ENCODE measurements at places on chromosomes 4 and X. TPM values are rescaled to one million over a fixed set of nuclear protein-coding genes. Genes with fewer than 3 reads are reported as not detected.

DNA sequence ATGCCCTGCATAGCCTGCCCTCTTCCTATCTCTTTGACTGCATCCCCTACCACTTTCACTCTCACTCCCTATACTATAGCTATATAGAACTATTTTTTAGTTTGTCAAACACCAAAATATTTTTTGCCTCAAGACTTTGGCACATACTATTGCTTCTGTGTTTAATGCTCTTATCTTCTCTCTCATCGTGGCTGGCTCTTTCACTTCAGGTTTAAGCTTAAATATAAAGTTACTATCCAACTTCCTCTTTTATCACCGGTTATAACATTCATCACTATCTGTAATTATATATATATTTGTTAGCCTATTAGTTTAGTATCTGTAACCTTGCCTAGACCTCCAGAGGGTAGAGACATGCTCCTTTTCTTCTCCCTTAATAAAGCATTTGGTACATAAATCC is 11.5 kb upstream of the HMGB2 start:
- no peak for DNase-seq

GRCh38 chr4:184669251-184669650 is 19.7 kb downstream of the PRIMPOL start:
- no peak for DNase-seq

The CT45A3 gene
- 0.24 TPM for total RNA-seq

GRCh38 chrX:121093011-121093410 is 45.6 kb downstream of the GLUD2 start:
- no peak for DNase-seq

DNA sequence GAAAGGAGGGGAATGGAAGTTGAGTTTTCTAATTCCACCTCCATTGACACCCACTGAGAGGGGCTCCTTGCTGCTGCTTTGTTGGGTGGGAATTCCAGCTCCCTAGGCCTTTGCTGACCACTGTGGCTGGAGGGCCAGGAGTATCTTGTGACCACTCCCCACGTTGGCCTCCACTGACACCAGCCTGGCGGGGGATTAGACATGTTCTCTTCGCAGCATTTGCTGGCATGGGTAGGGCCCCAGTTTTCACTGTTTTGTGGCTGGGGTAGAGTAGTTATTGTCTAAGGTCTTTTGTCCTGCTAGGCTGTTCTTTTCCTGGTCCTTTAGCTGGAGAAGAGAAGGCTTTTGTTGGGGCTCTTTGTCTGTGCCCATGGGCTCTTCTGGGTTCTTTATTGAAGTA is 116.7 kb downstream of the CDKL5 start:
- DNase-seq, result no peak

- peak; percentile 45 for DNase-seq
Observed at GRCh38 chr4:16443504-16444088, 217.3 kb upstream of the TAPT1 start.

GRCh38 chr4:148108766-148109165 is 333.4 kb downstream of the NR3C2 start:
- no peak for DNase-seq

GRCh38 chr4:159308566-159309340 is 205.9 kb downstream of the RAPGEF2 start:
- DNase-seq, result peak; percentile 83

- DNase-seq, result no peak
Observed at GRCh38 chr4:156503119-156503518, 468.5 kb downstream of the PDGFC start.

DNA sequence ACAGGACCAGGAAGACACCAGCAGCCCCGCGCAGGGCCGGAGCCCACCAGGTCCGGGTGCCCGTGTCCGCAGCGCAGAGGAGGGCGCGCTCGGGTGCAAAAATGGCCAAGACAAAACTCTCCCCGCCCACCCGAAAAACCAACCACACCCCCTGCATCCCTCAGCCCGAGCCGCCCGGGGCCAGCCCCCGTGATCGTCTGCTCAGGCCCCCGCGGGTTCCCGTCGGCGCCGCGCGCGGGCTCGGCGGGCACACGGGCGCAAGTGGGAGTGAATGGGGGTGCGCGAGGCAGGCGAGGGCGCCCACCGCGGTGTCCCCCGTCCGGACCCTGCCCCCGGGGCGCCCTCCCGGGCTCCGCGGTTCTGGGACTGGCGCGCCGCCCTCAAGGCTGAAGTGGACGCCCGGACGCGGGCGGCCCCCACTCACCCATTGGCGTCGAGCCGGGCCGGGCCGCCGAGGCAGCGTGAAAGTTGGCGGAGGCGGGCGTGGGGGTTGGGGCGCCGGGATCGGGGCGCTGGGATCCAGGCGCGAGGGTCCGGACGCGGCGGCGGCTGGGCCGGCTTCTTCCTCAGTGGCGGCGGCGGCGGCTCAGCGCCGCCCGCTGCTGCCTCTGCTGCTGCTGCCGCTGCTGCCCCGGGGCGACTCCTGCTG is 393 bp downstream of the SH3KBP1 start:
- no peak for DNase-seq

The PLP1 gene
- total RNA-seq, result 0.30 TPM

The LPAR4 gene
- total RNA-seq, result not detected

The HHIP gene
- 48.8 TPM for total RNA-seq

GRCh38 chrX:99398545-99398944 is 1011.5 kb downstream of the PCDH19 start:
- no peak for DNase-seq

DNA sequence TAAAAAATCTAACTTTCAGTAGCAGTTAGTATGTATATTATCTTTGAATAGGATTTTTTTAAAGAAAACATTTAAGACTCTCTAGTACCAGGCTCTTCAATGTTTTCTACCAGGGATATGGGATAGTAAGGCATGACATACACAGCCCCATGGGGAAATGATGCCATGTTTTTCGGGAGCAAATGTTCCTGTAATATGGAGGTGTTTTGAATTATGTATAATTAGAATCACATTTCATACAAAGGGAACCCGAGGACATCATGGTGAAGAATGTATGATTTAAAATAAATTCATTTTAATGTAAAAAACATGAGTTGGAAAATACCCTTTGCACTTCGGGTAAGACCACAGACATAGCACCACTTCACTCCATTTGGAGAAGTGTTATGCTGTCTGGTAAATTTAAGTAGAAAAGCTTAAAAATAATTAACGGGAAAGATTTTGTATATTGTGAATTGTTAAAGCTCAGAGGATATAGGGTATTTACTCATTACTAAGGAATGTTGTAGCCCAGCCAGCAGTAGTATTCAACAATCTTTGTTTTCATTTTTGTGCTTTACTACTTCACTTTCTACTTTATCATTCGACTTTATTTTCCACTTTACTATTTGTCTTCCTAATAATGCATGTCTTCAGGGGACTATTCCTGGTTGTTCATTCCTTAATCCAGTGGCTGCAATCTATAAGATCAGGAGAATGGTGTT is 2050.7 kb downstream of the ARAP2 start:
- peak; percentile 21 for DNase-seq

DNA sequence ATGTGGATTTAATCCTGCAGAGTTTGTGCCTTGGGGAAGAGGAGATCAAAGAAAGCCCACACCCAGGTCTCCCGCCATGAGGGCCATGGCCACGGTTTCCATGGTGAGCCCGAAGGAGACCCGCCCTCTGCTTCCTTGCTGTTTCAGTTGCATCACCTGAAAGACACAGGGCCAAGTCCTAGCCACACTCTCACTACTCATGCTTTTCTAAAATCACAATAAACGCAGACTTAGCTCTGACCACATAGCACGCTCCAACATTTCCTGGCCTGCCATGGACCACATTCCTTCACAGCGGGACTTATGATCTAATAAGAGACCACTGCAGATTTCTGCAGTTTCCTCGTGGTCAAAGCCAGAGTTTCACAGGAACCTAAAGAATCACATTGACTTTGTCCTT is 426.0 kb upstream of the NR3C2 start:
- DNase-seq, result no peak

The SPON2 gene
- total RNA-seq, result not detected

DNA sequence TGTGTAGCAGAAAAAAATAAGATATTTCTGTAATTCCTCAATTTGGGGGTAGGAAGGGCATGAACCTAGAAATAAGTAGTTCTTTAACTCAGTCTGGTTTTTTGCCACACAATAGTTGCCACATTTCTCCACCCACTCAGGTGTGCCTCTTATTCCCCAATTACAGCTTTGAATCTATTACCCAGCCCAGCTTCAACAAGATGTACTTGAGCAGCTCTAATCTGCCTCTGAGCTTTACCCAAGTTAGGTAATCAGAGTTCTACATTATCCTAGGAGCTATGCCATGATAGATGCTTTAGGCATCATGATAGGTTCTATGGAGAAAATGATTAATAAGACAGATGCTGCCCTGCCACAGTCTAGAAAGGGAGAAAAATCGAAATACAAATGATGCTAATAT is 117.4 kb upstream of the GPRIN3 start:
- DNase-seq, result no peak

DNA sequence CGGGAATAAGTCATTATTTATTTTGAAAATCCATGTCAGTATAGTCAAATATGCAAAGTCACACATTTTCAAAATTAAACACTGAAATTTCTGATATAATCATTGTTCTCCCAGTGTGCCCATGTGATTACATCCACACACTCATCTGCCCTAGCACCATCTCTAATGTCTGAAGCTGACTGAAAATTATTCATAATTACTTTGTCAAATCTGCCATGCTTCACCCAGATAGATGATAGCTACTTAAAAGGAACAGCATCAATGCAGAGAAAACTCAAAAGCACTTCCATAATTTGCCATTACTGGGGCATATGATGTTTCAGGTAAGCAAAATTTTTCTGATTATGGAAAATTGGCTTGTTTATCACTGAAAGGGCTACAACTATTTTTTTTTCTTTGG is 1433.3 kb upstream of the IGFBP7 start:
- DNase-seq, result no peak

DNA sequence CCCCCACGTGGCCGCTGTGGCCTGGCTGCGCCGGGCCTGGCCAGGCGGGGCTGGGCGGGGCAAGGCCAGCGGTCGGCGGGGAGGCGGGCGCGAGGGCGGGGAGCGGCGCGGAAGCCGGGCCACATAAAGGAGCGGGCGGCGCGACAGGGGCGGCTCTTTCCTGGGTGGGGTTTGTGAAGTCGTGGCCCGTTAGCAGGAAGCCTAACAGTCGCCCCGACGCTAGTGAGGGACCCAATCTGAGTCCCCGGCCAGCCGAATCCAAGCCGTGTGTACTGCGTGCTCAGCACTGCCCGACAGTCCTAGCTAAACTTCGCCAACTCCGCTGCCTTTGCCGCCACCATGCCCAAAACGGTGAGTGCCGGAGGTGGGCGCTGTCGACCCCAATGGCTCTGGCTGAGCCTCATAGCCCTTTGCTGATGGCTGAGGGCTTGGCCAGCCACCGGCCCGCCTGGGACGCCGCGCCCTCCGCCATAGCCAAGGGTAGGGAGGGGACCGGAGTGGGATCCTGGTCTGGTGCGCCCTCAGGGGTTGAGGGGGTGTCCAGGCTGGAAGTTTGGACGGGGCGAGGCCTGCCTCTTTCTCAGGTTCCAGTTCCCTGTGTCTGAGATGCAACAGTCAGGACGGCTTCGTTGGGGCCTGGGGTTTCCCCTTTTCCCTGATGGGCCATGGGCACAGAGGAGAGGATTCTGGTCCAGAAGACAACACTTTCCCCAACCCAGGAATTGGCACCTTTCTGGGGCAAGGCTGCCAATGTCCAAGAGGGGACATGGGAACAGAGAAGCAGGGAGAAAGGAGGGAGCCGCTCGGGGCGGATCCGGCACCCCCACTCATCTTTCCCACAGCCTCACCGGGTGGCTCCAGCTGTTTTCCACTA is at the start of gene MSN:
Gene MSN, plus strand, starts transcription at position 152 of the 874 bp plus-strand sequence. Its CDS starts 188 bp downstream, at position 340.
- DNase-seq, result peak; percentile 68

The ZFYVE28 gene
- total RNA-seq, result 5.0 TPM

DNA sequence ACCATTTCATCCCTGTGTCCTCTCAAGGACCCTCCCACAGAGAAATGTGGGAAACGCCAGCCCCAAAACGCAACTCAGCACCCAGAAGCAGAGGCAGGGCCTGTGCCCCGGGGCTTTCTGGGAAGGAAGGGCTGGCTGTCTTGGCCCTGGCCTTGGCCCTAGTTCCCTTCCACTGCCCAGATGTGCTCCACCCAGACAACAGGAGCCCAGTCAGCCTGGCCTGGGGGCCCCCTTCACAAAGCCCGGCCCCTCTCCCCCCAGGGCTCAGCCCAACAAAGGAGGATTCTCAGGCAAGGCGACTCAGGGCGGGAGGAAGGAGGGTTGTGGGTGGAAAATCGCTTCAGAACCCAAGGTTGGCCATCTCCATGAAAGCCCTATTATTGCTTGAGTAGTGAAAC is 82.5 kb downstream of the PJA1 start:
- DNase-seq, result no peak

DNA sequence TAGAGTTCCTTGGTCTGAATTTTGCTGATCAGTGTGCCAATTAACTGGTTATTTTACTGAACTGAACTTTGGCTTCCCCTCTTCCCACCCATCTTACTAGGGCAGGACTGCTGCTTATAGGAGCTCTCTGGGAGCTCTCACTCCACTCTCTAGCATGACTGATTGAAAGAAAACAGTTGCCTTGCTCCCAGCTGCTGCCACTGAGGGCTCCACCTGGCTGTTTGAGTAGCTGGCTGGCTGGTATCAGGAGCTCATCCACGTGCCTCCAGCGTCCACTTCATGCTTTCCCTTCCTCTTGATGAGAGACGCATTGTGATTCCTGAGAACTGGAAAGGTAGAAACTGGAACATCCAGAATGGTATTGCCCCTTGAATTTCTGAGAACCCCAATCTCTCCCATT is 73.0 kb upstream of the KLHL13 start:
- no peak for DNase-seq

The MAOB gene
- not detected for total RNA-seq

DNA sequence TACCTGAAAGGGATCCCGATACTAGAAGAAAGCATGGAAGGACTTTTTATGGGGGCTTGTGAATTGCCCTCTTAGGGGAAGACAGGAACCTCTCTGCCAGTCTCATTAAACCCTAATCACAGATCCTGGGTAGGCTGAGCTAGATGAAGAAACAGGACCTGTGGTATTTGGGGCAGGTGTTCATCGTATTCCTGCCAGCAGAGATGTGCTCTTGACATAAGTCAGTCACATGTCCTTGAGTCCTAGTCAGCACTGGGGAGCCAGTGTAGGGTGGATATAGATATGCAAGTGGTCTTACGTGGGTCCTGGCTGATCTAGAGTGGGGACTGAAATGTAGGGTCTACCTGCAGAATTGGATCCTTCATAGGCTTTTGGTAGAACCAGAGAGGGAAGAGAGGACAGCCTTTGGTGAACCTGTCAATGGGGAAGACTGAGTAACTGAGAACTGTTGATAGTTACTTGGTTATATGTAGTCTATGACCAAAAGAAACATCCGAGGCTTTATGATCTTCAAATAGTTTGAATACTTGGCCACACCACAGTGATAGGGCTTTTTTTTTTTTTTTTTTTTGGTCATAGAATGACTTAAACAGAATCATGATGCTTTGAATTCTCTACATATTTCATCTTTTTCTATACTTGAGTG is 63.5 kb upstream of the WDR1 start:
- no peak for DNase-seq

DNA sequence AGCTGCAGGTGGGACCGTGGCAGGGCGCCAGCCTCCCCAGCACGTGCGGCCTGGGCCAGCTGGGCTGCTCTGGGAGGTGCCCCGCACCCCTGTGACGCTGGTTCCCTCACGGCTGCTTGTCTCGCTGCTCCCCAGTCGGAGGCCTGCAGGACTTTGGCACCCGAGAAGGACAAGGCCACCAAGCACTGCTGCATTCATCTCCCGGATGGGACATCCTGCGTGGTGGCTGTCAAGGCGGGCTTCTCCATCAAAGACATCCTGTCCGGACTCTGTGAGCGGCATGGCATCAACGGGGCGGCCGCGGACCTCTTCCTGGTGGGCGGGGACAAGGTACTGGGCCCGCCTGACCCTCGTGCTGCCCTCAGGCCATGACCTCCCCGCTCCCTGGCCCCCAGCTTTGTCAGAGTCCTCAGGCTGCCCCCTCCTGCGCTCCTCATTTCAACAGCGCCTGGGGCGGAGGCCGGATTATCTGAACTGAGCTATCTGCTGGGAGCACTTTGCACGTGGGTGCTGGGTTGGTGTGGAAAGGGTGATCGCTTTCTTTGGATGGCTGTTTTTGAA is 19.4 kb upstream of the HGFAC start:
- no peak for DNase-seq

The XPNPEP2 gene
- not detected for total RNA-seq

Measured in HT1080 (cell line).